ENCODE measurements at places on chromosomes 4 and X.

DNA sequence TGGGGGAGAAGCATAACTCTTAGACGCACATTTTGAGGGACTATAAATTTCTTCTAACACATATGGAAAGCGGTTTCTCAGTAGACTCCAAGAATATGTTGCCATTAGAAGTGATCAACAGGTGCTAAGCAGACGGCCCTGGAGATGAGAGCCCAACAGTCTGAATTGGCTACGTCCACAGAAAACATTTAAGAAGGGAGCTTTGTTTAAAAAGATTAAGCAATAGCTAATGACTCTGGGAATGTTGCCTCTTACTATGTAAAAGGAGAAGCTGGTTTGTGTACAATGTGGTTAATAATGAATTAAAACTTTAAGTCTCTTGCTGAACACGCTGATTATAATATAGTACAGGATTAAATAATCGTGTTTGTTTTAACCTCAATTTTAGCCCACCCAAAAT lies 399.5 kb downstream of the SMARCA1 start:
- DNase-seq, result no peak

DNA sequence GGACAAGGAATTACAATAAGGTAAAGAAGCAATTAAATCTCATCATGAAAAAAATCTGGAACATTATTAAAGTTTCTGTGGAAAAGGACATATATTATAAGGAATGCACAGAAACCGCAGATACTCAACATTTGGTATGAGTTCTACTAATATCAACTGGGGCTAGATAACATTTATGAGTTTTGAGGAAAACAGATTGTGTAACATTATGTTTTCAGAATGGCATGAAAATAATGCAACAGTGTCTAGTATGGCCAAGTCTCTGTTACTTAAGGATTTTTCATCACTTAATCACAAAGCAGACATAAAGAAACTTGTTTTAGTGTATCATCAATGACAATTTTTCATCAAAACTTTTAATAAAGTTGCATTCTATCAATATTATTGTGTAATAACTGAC lies 785.0 kb downstream of the GLUD2 start:
- no peak for DNase-seq

GRCh38 chr4:79563219-79563618 lies 155.2 kb upstream of the GK2 start:
- no peak for DNase-seq

- no peak for DNase-seq
Measured at GRCh38 chrX:48751343-48751742, 10.2 kb upstream of the GLOD5 start.

GRCh38 chr4:23979534-23979933 lies 89.7 kb upstream of the PPARGC1A start:
- DNase-seq, result no peak

GRCh38 chr4:38537666-38538065 lies 126.3 kb upstream of the KLF3 start:
- no peak for DNase-seq

DNA sequence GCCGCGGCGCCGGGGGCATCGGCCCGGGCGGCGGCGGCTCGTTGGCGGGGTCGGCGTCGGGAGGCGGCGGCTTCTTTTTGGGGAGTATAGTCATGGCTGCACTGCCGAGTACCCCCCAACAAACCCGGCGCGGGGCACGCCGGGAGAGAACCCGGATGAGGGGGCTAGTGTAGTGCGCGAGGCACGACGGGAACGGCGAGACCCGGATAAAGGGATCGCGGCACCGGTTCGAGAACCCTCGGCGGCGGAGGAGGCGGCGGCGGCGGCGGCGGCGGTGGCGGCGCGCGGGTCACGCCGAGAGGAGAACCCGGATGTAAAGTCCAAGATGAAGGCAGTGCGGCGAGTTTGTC lies at the start of gene OTUD5:
TSS of gene OTUD5 (minus strand) at position 131 of the 350 bp plus-strand sequence. CDS start at position 94, 37 bp downstream.
- DNase-seq, result peak; percentile 85

DNA sequence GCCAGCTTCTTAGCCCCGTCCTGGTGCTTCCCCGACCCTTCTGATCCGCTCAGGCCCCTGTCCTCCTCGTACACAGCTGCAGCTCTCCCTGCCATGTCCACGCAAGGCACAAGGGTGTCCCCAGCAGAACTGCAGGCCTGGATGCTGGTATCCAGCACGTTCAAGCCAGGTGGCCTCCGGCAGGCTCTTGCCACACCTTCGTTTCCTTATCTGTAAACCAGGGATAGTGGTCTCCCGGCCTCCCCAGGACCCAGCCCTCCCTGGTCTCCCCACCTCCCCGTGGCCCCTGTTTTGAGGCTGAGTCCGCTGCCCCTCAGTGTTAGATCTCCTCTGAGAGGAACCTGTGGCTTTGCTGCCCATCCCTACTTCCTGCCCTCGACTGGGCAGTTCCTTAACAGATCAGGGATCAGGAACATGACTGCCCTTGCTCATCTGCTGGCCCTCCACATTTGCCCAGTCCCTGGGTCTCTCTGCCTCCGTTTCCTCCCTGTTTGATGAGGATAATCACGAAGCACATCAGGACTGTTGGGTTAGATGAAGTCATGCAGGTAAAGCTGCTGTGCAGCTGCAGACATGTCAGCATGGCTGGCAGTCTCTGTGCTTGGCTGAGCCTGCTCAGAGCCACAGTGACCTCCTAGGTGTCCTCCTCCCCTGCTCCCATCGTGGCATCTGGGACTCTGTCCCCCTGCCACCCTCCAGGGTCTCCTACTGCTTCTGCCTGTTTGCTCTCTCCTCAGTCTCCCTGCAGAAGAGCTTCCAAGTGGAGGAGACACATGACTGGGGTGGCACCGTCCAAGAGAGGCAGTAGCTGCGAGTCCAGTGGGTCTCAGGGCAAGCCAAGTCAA lies 32.9 kb downstream of the PIGG start:
- no peak for DNase-seq

DNA sequence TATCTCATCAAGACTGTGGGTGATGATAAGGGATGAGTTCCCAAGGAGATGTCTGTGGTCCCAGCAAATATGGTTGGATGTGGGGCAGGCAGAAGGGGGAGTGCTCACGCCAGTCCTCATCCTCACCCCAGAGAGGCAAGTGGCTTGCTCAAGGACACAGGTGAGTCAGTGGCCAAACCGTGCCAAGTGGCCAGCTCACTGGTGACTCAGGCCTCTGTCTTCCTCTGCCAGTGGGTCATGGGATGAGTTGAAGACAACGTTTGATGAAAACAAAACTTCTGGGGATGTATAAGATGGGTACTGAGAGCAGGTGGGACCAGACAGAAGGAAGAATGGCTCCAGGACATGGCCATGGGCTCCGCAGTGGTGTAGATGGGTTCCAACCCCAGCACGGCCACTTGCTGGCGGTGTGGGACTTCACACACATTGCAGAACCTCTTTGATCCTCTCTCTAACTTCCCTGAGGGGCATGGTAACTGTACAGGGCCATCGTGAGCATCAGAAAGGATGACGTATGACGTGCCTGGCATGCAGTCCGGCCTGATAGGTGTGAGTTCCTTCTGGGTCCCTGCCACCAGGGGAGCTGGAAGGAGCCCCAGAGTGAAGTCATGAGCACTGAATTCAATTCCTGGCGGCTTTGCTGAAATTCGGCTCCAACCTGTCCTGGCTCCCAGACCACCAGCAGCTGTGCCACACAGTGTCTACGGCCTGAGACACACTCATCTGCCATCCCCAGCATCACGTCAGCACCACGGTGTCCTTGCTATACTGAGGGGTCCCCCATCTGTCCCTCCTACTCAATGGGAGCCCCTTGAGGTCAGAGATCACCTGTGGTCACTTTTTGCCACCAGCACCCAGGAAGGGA lies 41.3 kb upstream of the GPR78 start:
- DNase-seq, result no peak

- DNase-seq, result peak; percentile 57
Measured at GRCh38 chrX:76253432-76253831, 80.6 kb downstream of the PBDC1 start.

GRCh38 chr4:155376387-155377268 lies at the start of gene MAP9:
TSS of gene MAP9 (minus strand) at chr4:155376965. CDS start at chr4:155375850, 1,115 bp downstream.
- DNase-seq, result peak; percentile 96

- DNase-seq, result no peak
Measured at GRCh38 chrX:137742846-137743245, 176.9 kb downstream of the ZIC3 start.

- no peak for DNase-seq
Measured at GRCh38 chr4:5403746-5404497, 304.4 kb downstream of the EVC2 start.

DNA sequence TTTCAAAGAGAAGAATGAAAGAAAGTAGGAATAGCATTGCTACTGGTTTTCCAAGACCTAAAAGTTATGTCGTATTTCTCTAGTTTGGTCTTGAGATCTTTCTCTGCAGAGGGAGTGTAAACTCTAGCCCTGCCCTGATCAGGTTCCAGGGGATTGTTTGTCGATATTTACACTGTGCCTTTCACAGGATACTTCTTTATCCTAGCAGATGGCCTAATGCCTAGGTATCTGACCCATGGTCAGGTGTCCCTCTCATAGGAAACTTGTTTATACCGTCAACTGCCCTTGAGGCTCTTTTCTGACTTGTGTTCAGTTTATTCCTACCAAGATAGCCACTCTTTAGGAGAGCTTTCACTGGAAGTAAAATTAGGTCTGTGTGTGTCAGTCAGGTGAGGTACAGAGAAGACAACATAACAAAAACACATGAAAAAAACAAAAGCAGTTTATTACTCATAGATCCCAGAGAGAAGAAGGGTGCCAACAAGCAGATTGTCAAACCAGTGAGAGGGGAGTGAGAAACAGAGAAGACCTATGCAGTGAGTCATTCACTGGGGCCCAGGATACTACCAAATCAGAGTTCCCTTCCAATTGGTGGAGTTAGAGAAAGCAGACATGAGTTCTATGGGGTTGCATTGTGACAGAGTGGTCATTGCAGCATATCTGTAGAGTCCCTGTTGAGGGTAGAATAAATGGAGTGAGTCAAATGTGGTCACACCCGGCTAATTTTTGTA lies 40.6 kb upstream of the THOC2 start:
- DNase-seq, result no peak

GRCh38 chr4:11404431-11404830 lies 24.3 kb downstream of the HS3ST1 start:
- no peak for DNase-seq

GRCh38 chr4:182318256-182318655 lies 75.1 kb downstream of the TENM3 start:
- DNase-seq, result no peak

DNA sequence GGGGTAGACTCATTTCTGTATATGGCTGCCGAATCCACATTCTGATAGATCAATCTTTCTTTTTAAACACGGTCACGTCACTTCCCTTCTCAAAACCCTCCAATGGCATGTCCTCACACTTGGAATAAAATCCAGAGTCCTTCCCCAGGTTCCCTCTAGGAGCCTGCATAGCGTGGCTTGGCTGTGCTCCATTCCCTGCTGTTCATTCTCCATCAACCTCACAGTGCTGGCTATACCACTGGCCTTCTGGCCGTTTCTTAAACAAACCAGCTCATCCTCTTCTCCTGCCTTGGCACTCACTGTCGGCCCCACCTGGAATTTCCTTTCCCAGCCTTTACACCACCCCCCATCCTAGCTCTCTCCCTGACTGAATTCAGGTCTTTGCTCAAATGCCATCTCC lies 77.1 kb downstream of the RBM47 start:
- DNase-seq, result no peak

GRCh38 chrX:78603908-78604307 lies 55.2 kb downstream of the RTL3 start:
- DNase-seq, result no peak

DNA sequence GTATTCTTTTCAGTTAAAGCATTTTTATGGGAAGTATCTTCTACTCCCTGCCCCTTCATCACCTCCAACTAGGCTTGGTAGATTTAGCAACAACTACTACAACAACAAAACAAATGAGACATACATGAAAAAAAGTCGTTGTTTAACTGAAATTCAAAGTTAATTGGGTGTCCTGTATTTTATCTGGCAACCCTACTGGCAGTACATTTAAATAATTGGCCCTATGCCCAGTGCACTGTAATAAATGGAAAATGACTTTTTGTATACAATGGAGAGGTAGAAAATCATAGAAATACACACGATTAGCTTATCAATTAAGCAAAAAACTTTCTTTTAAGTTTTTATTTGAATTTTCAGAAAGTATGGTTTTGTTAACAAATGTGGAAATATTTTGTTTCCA lies 21.4 kb upstream of the CLGN start:
- DNase-seq, result no peak

- peak; percentile 2 for DNase-seq
Measured at GRCh38 chrX:110188701-110189558, 129.0 kb downstream of the AMMECR1 start.

GRCh38 chrX:154515966-154516655 lies at the start of gene FAM3A:
TSS of gene FAM3A (minus strand) at chrX:154516232. CDS start at chrX:154515772, 460 bp downstream.
- peak; percentile 94 for DNase-seq

- peak; percentile 42 for DNase-seq
Measured at GRCh38 chr4:11424000-11424399, 4.7 kb downstream of the HS3ST1 start.

GRCh38 chr4:99651811-99652485 lies 5.7 kb downstream of the C4orf54 start:
- DNase-seq, result no peak

DNA sequence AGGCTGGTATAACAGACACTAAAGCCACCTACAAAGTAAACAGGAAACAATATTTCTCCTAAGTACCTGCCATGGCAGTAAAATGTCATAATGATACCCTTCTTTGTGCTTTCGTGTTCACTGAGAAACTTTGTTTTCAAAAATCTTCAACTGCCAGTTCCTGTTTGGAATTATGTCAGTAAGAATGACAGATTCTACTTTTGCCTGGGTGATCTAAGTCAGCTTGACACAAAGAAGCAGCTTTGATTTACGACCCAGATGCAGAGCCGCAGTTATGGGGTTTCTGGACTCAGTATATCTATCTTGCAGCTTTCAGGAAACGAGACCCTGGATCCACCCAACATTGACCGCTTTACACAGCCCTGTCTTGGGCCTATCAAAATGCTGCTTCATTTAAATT lies 71.2 kb downstream of the SNX25 start:
- no peak for DNase-seq

GRCh38 chr4:5423670-5424069 lies 284.7 kb downstream of the EVC2 start:
- DNase-seq, result no peak

All from CD4-positive, alpha-beta T cell treated with Interleukin-17A for 1 hour (primary cell).